Tracheal epithelial cell (primary cell): ENCODE measurements at places on chromosomes 16 and 17. TPM values are rescaled to one million over a fixed set of nuclear protein-coding genes. Genes with fewer than 3 reads are reported as not detected.

PRAC1 gene
- not detected in 2 replicates for total RNA-seq

IRX5 gene
- total RNA-seq = 2.7 and 10.4 TPM in 2 replicates

ARL5C gene
- total RNA-seq = not detected in 2 replicates

CANT1 gene
- 59.3 and 92.3 TPM in 2 replicates for total RNA-seq

MEOX1 gene
- total RNA-seq = 1.2 TPM in 1 of 2 replicates, not detected in the other

SEPTIN12 gene
- not detected in 2 replicates for total RNA-seq

COL1A1 gene
- total RNA-seq = 3.2 and 28.4 TPM in 2 replicates

MAF gene
- total RNA-seq = 11.7 and 39.0 TPM in 2 replicates

PKMYT1 gene
- 0.43 and 1.9 TPM in 2 replicates for total RNA-seq

C1QTNF8 gene
- total RNA-seq = not detected in 2 replicates

CA5A gene
- not detected in 2 replicates for total RNA-seq

NPIPA2 gene
- 0.48 TPM in 1 of 2 replicates, not detected in the other for total RNA-seq

C16orf74 gene
- 100 and 109 TPM in 2 replicates for total RNA-seq

SLC2A4 gene
- 0.24 TPM in 1 of 2 replicates, not detected in the other for total RNA-seq

XAF1 gene
- total RNA-seq = 0.43 and 2.2 TPM in 2 replicates

SLC52A1 gene
- 0.48 and 1.7 TPM in 2 replicates for total RNA-seq

MEIOB gene
- 0.24 TPM in 1 of 2 replicates, not detected in the other for total RNA-seq

ACSM2B gene
- not detected in 2 replicates for total RNA-seq

ITPRIPL2 gene
- 27.5 and 37.1 TPM in 2 replicates for total RNA-seq

TBC1D3I gene
- not detected in 2 replicates for total RNA-seq

KRTAP9-4 gene
- not detected in 2 replicates for total RNA-seq

GAN gene
- total RNA-seq = 12.8 and 16.6 TPM in 2 replicates

CFAP20 gene
- total RNA-seq = 32.0 and 35.9 TPM in 2 replicates

AOC3 gene
- under 0.01 and 0.24 TPM in 2 replicates for total RNA-seq

CDH11 gene
- total RNA-seq = 27.7 and 70.6 TPM in 2 replicates

CD300E gene
- under 0.01 TPM in 1 of 2 replicates, not detected in the other for total RNA-seq

CRYBA1 gene
- total RNA-seq = not detected in 2 replicates

TSPOAP1 gene
- 0.48 and 1.3 TPM in 2 replicates for total RNA-seq

CD19 gene
- total RNA-seq = not detected in 2 replicates

SCGB1C2 gene
- total RNA-seq = not detected in 2 replicates

NLRP1 gene
- total RNA-seq = 10.2 and 19.8 TPM in 2 replicates

MGAT5B gene
- total RNA-seq = not detected in 2 replicates

PALB2 gene
- total RNA-seq = 8.9 and 14.3 TPM in 2 replicates

JMJD6 gene
- total RNA-seq = 13.0 and 28.7 TPM in 2 replicates

KRT12 gene
- total RNA-seq = not detected in 2 replicates

MPV17L gene
- total RNA-seq = 0.72 and 5.8 TPM in 2 replicates
